Stimulated activated CD8-positive, alpha-beta memory T cell treated with anti-CD3 and anti-CD28 coated beads, Interleukin-7, amount 100 ng/mL, for 48 hours (primary cell): ENCODE measurements at places on chromosomes 5 and 9.

DNA sequence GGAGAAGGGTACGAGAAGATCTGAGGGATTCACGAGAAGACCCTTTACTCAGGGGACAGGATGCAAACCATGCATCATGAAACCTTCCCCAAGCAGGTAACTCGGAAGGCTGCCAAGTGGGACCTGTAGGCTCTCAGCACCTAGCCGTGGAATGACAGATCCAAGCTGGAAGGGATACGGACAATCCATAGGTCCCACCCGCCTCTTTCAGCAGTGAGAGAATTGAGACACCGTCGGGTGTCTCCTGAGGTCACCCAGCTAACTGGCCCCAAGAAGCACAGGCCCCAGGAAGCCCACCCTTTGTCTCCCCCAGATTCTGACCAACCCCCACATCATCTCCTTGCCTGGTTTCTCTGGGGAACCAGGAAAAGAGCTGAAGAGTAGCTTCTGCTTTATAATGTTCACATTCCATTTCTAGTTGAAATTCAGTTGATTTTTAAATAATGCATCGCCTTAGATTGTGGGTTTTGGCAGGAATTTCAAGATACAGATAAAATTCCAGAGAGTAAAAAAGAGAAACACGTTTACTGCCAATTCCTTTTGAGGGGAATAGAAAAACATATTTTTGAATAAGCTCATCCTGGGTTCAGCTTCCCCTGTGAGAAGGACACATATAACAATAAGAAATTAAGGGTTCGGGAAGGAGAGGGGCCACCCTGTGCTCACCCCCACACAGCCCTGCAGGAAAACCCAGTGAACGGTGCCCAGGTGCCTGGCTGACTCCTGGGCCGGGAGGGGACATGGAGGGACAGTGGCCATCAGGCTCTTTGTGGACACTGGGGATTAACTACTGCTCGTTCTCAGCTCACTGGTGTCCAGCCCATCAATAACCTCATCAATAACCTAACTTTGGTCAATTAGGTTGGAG is 51.1 kb downstream of the NSUN2 start:
- DNase-seq, result no peak

- DNase-seq, result no peak
These were observed 19.9 kb upstream of the SVEP1 start for GRCh38 chr9:110599468-110599867.

DNA sequence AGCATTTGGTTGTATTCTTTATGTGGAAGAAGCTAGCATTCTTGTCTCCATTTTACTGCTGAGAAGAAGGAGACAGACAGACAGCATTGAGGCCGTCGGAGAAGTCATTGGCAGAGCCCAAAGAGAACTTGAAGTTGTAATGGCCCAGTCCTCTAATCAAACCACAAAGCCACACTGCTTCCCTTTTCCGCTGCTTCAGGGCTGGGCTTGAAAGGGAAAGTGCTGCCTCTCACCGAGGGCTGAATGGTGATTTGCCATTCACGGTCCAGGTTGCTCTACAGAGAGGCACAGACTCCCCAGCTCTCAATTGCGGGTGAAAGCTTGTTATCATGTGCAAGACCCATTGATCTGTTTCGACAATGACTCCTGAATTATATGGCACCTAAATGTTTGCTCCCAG is 25.6 kb upstream of the POU4F3 start:
- DNase-seq, result no peak

GRCh38 chr5:175133185-175133584 is 310.8 kb downstream of the DRD1 start:
- no peak for DNase-seq

DNA sequence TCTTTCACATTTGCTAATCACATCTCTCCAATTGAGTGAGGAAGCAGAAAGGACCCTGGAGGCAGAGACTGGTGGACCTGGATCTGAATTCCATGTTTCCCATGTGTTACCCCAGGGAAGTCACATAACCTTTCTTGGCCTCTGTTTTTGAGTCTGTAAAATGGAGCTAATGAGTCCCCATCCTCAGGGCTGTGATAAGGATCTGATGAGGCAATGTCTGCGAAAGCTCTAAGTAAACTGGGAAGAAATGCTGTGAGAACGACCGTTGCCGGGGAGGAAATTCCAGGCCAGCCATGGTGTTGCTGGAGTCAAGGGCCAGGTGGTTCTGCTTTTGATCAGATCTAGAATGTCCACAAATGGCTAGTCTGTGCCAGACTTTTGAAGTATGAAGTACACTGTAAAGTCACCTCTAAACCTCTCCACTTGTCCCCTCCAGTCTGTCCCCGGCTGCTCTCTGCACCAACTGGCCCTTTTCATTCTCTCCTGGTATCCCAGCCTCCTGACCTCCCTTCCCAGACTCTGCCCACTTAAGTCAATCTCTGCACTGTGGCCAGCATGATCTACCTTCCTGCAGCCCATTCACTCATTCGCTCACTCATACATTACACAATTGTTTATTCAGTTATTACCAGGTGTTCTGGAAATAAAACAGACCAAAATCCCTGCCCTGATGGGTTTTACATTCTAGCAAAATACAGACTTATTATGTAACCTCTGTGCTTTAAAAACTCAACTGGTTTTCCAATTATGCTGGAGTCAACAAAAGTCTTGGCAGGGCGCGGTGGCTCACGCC is 32.5 kb upstream of the N4BP3 start:
- DNase-seq, result no peak

GRCh38 chr5:68405026-68405684 is 189.6 kb downstream of the PIK3R1 start:
- no peak for DNase-seq

- no peak for DNase-seq
These were observed 37.9 kb downstream of the SLC6A7 start for GRCh38 chr5:150227606-150228273.

- DNase-seq, result no peak
These were observed 487.5 kb upstream of the SGCD start for GRCh38 chr5:155839251-155840037.

- no peak for DNase-seq
These were observed 2.6 kb upstream of the CD14 start for GRCh38 chr5:140635291-140636257.

DNA sequence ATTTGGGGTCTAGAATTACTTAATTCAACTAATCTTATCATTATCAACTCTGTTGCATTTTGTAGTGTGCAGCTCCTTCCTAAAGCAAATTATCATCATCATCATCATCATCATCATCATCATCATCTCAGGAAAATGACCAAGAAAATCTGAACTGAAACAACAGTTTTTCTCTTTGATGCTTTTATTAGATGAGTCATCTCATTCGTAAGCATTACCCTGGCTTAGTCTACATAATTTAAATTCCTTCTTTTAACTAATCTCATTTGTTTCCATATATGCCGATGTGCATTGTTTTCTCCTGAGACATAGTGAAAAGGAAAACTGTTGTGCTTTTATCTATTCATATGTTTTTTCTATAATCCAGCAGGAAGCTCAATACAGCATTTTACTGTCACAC is 173.0 kb upstream of the PDE4D start:
- DNase-seq, result no peak

DNA sequence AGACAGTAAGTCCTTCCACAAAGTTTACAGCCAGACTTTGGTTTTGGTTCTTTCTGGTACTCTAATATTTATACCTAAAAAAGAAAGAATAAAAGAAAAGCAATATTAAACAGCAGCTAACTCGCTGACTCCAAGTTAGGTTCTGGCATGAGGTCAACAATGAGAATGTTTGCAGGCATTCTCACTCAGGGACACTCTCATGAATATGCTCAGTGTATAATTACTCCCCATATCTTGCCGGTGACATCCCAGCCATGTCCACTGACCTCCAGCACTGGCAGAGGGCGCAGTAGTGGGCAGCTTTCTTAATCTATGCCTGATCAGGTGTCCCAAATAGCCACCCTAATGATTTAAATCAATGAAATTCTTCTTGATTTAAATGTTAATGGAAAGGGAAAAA is 151.5 kb downstream of the BNC2 start:
- DNase-seq, result no peak

GRCh38 chr5:67731886-67732285 is 483.7 kb upstream of the PIK3R1 start:
- no peak for DNase-seq

- DNase-seq, result no peak
These were observed 143.4 kb downstream of the GOLPH3 start for GRCh38 chr5:32030686-32031085.

DNA sequence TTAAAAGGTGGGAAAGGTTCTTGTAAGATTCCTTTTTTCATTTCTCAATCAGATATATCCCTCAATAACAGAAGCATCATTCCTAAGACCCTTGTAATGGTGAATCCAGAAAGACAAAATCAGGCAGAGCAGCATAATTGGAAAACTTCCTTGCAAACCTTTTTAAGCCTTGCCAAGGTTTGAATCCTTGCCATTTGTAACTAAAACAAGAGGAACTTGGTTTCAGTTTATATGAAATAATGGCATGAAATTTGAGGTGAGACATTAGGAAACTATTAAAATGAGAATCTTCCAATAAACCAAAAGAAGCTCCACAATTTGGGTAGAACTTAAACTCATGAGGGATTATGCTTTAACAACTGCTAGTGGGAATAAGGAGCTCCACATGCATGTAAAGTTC is 384.7 kb upstream of the SMC2 start:
- DNase-seq, result no peak

- DNase-seq, result no peak
These were observed 22.7 kb upstream of the UNC5A start for GRCh38 chr5:176787676-176788075.

- DNase-seq, result no peak
These were observed 70.5 kb upstream of the TNFAIP8 start for GRCh38 chr5:119285070-119285916.

DNA sequence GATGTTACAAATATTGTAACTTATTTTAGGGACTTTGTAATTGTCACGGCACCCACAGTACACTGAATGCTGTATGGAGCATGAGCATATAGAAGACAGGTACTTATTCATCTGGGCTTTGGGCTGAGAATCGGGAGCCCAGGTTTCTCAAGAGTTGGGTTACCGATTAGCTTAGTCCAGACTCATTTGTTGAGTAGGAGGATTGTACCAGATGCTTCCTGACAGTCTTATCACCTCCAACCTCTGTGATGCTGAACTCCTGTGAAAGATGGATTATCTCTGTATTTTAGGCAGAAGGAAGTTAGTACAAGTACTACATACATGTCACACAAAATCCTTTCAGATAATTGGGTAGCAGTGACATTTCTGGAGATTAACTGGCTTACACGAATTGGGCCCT is 79.2 kb downstream of the SV2C start:
- DNase-seq, result no peak

DNA sequence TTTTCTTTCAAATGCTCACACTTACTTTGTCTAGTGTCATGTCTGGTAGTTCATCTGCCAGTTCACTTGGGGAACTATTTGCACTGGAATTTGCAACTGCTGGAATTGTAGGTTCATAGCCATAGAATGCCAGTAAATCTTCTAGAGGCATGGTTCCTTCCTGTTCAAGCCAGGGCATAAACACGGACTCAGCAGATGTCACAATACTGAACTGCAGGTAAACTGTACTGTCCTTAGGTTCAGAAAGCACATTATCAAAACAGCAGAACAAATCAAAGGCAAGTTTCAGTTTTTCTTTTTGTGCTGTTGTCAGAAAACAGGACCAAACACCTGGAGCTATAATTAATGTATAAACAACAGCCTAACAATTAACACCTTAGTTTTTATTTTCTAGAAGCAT is 13.1 kb downstream of the MIER3 start:
- DNase-seq, result no peak

GRCh38 chr5:102090770-102091169 is 205.3 kb downstream of the SLCO4C1 start:
- DNase-seq, result no peak

DNA sequence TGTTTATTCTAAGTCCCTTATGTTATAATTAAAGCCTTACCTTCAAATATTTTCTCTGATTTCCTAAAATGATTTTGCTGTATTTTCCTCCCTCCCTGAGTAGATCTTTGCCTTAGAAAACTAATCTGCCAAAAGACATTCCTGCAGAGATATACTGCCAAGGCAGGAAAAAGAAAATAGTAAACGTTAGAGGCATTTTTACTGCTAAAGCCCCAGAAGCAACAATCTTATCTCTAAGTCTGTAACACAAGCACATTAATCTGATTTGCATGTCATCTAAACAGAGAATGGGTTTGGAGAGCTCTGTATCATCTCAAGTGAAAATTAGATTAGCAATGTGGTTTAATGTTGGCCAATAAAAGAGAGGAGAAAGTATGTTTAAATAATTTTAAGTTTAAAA is 847.7 kb downstream of the MAT2B start:
- no peak for DNase-seq

DNA sequence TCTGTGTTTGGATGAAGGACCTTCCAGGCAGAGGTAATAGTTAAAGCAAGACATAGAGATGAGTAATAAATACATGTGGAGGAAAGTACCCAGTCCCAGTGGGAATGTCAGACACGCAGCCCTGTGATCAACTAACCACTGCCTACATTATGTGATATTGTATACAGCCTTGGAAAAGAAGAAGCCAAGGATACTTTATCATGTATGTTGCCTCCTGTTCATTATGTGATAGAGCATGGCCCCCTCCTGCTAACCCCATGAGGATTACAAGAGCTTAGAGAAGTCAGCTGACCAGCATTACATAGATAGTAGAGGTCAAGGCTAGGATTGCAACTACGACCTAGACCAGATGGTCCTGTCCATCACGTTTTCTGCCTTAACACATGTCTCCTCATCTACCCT is 497.0 kb upstream of the TNC start:
- DNase-seq, result no peak

- no peak for DNase-seq
These were observed 703 bp downstream of the FAM120AOS start for GRCh38 chr9:93452710-93453046.

DNA sequence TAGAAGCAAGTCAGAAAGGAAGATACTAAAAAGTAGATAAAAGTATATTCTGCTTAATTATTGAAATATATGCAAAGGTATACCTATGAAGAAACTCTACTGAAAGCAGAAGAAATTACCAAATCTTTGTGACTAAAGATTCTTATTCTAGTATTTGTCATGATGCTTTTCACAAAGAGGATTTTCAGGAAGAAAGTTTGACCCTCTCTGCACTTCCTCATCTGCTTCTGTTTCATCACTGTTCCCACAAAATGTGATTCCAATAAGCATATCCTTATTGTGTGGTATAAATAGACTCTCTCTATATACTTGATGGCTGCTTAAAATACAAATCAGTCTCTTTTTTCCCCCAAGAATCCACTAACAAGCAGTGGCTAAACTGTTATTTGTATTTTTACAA is 2139.6 kb upstream of the ACO1 start:
- DNase-seq, result no peak

DNA sequence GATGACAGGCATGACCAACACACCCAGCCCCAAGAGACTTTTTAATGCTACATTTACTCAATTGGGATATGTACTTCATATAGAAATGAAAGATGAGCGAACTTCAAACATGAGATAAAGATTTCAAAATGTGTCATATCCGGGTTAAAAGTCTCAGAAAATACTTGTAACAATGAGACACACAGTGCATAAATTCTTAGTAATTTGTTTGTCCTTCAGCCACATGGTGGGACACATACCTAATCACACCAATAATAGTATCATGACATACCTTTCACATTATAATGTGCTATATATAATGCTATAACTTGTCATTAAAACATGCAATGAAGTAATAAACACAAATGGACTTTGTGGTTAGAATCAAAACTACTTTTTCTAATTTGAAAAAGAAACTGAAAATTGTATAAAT is 204.7 kb upstream of the RFX3 start:
- no peak for DNase-seq

GRCh38 chr5:153952893-153953292 is 85.8 kb downstream of the FAM114A2 start:
- DNase-seq, result no peak

- no peak for DNase-seq
These were observed 156.8 kb downstream of the MAPKAP1 start for GRCh38 chr9:125549891-125550885.
